ENCODE measurements at places on chromosomes 3 and 15. TPM values are rescaled to one million over a fixed set of nuclear protein-coding genes. Genes with fewer than 3 reads are reported as not detected.
A peak's percentile ranks its signal among the peaks of the same experiment; 100 is the strongest.

The LXN gene
- total RNA-seq = 8.4 TPM

The CD200R1 gene
- total RNA-seq = 2.9 TPM

The ADAMTS9 gene
- 4.3 TPM for total RNA-seq

The C3orf80 gene
- 5.9 TPM for total RNA-seq

The CCR3 gene
- not detected for total RNA-seq

The ISY1 gene
- 24.9 TPM for total RNA-seq

DNA sequence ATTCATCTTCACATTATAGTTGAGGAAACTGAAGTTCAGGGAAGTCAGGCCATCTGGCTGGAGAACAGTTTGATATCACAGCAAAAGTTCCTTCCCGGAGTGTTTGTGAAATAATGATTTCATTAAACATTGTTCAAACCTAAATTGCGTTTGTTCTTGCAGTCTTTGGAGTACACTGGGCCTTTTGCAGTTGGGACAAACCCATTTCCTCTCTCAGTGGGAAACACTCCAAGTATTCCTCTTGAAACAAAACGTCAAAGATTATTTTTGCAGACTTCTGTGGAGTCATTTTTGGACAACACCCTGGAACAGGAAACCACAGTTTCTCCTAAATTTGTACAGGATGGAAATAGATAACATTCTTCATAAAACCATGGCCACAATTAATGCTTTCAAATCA is 287.5 kb downstream of the PTPRG start:
- ATAC-seq = peak; percentile 28

GRCh38 chr3:33364531-33365128 is 75.6 kb downstream of the UBP1 start:
- no peak for ATAC-seq

GRCh38 chr15:54915380-54915779 is 281.4 kb downstream of the RSL24D1 start:
- no peak for ATAC-seq

DNA sequence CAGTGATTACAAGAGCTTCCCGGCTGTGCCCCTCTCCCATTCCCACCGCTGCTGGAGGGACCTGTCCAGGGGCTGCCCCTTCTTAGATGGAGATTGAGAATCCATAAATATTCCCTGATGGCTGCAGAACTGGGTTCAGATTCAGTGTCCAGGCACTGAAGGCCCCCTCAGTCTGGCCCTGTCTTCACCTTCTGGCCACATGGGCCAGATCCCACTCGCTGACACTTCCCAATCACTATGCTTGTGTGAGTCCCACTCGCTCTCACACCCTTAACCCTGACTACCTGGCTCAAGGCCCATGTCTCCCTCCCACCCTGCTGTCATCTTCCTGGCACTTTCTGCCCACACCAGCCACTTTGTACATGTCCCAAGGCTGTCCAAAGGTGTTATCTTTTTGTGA is 15.5 kb upstream of the MRPS22 start:
- ATAC-seq = no peak

DNA sequence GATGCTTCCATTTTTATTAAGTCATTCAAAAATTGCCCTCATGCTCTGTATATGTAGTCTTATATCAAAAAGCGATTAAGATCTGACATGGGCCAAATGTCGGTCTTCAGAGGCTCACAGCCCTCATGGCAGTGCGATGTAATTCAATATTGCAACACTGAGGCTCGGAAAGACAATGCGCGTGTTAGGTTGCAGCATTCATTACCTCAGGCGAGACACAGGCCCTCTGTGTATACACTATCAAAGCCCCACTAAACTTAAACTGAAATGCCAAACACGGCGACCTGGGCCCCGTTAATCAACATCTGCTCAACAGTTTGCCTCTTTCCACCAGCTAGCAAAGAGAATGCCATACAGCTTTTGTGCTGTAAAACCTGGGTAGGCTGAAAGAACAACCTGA is 413.4 kb downstream of the ERC2 start:
- ATAC-seq = no peak

- ATAC-seq = no peak
These were observed 172.9 kb upstream of the BCL6 start for GRCh38 chr3:187918081-187918644.

DNA sequence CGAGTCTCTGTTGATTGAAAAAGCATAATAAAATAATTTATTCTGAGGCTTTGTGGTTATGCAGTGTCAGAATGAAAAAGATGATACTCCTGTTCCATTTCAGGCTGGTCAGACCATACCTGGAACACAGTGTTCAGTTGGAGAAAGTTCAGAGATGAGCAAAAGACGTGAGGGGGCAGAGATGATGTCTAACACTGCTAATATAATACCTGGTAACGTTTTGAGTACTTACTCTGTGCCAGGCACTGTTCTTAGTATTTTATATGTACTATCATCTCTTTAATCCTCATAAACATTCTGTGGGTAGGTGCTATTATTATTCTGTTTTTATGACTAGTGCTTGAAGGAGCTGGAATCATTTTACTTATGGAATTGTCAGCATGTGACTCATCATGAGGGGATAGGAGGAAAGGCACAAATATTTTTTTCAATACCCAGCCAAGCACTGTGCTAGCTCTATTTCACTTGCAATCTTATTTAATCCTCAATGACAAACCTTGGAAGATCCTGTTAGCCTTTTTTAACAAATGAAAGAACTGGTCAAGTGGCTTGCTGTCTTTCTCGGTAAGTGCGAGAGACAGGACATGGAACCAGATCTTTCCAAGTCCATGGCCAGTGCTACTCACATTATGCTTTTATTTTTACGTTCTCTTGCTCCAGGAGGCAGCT is 31.8 kb downstream of the IQGAP1 start:
- peak; percentile 82 for ATAC-seq

DNA sequence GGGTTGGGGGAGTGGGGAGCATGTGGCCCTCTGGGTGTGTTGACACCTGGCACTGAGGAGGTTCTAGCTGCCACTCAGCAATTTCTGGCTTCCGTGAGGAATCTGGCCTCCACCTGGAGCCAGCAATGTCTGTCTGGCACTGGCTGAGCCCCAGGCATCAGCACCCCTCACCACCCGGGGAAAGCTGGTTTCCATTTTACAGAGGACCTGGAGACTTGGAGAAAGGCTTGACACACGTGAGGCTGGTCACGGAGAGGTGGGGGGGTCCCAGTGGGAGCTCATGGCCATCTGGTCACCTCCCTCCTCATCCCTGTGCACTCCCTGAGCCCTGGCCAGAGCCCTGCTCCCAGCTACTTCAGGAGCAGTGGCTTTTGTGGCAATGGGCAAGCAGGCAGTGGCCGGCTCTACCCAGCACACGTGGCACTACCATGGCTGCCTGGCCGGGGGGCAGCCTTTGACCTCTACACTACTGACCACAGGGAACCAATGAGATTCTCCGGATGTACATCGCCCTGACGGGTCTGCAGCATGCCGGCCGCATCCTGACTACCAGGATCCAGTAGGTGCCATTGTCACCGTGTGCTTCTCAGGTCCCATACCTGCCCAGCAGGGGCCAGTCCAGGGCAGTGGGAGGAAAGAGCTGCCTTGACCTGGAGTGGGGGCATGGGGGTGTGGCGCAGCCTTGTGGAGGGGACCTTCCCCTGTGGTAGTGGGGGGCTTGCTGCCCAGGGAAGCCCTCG is 28.5 kb downstream of the ACAD9 start:
- ATAC-seq = no peak

GRCh38 chr15:67066959-67067853 is 1.8 kb downstream of the SMAD3 start:
- ATAC-seq = no peak

DNA sequence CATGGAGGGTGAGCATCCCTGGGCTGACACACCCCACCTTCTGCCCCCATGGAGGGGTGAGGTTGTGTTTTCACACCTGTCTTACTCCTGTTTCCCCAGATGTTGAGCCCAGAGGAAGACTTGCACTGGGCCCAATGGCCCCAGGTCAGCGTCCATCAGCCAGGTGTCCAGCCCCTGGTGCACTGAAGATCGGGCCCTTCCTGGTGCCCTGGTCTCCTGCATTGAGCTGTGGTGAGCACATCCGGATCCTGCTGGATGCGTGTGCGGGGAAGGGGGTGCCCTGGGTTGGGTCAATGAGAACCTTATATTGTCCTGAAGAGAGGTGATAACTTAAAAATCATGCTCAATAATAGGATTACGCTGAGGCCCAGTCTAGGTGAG is 227.3 kb downstream of the SNRPN start:
- ATAC-seq = no peak
